ENCODE measurements at places on chromosomes 7 and 10.

GRCh38 chr7:32496052-32496813, 944 bp downstream of the AVL9 start:
- peak; percentile 39 for DNase-seq
- peak overlapping the region; percentile 91 for H3K4me3 ChIP-seq
- peak overlapping the region; percentile 91 for H3K27ac ChIP-seq
- H3K27me3 ChIP-seq = no peaks in the 10 kb centered on the region

- no peak for DNase-seq
- H3K27me3 ChIP-seq = no peaks in the 10 kb centered on the region
- H3K36me3 ChIP-seq = no peaks in the 10 kb centered on the region
- H3K4me1 ChIP-seq = no peaks in the 10 kb centered on the region
Observed at GRCh38 chr10:51767103-51767763, 67.8 kb upstream of the CSTF2T start.

DNA sequence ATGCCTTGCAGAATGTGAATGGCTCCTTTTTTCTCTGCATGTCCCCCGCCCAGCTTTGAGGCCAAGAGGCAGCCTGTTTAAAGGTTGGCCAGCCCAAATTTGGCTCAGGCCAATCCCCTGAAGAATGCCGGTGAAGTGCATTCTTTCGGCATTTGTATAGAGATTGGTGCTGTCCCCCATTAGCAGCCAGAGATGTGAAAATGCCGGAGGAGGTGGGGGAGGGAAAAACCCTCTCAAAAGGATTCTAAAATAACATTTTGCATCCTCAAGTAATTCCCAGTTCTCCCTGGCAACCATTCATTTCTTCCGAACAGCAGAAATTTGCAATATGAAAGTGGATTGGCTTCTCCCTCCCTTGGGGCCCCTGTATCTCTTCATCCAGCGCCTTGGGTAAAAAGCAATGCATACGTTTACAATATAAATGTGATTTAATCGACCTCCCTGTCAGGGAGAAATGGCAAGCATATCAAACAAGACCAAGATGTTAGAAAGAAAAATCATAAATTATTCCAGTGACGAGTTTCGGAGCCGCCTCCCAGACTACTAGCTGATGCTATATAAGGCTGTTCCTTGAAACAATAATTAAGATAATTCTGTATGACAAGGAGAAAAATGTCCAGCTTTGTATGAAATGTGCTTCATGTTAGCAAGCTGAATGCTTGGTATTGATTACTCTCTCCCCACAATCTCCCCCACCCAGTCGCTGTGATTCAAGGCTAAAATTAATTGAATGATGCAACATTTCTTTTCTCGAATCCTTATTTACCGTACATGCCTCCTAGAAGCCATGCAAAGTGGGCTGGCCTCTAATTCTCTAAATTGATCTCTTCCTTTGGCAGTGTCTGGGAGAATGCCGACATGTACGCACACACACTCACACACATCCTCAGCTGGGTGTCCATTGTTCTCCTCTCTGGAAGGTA, 323.7 kb downstream of the RPS24 start:
- no peaks in the 10 kb centered on the region for H3K36me3 ChIP-seq
- no peak for DNase-seq
- no peaks in the 10 kb centered on the region for H3K27me3 ChIP-seq

GRCh38 chr7:116522247-116522646, 2.6 kb upstream of the CAV1 start:
- no peaks in the 10 kb centered on the region for H3K36me3 ChIP-seq
- DNase-seq = no peak
- H3K27me3 ChIP-seq = peaks cover 25% of the 10 kb centered on the region
- no peak overlapping the region for H3K27ac ChIP-seq

- no peak overlapping the region for H3K4me3 ChIP-seq
- no peaks in the 10 kb centered on the region for H3K4me1 ChIP-seq
- no peak overlapping the region for H3K27ac ChIP-seq
Observed at GRCh38 chr10:27685681-27686080, 59.9 kb downstream of the MKX start.

DNA sequence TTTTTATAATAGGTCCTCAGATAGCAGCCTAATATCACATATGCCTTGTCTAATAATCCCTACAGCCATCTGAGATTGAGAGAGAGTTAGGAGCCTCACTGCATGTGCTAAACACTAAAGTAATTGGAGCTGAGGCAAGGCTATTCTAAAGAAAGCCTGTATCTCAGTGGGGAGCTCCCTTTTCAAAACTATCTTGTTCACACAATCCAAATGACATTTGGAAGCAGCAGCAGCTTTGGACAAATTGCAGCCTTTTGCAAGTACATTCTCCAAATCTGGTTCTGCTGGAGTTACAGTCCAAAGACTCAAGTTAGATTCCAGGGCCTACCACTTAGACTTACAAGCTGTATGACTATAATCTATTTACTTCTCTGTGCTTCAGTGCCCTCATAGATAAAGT, 104.5 kb downstream of the MACC1 start:
- H3K27me3 ChIP-seq = no peaks in the 10 kb centered on the region
- peak; percentile 16 for DNase-seq
- H3K27ac ChIP-seq = no peak overlapping the region
- H3K4me1 ChIP-seq = no peaks in the 10 kb centered on the region
- H3K4me3 ChIP-seq = no peak overlapping the region

- no peak overlapping the region for H3K27ac ChIP-seq
- no peak overlapping the region for H3K4me3 ChIP-seq
- peak; percentile 18 for DNase-seq
- peaks cover 15% of the 10 kb centered on the region for H3K27me3 ChIP-seq
Observed at GRCh38 chr7:27194686-27195379, 5.1 kb downstream of the HOXA13 start.

DNA sequence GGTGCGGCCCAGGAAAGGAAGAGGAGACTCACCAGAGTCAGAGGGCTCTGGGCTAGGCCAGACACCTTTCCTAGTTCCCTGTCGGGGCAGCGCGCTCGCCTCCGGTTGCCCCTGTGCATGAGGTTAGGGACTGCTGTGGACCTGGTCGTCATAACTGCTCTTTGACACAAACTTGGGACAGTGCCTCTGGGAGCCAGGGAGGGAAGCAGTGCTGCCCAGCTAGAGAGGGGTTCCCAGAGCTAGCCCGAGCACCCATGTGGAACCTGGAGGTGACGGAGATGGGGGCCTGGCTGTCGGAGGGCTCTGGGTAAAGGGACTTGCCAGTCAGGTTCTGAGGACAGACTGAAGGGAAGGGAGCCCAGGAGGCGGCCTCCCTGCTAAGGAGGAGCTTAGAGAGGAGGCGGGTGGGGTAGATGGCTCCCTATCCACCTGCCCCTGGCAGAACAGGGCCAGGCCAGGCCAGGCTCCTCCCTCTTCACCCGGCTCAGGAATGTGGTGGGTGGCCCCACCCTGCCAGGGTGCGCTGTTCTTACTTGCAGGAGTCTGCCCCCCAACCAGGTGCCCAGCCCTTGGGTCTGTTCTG, 29.7 kb downstream of the AGAP3 start:
- no peak overlapping the region for H3K4me3 ChIP-seq
- H3K27me3 ChIP-seq = no peaks in the 10 kb centered on the region
- H3K27ac ChIP-seq = no peak overlapping the region
- DNase-seq = peak; percentile 43
- no peaks in the 10 kb centered on the region for H3K4me1 ChIP-seq
- peaks cover 3% of the 10 kb centered on the region for H3K36me3 ChIP-seq

GRCh38 chr7:99395616-99396327, 12.6 kb downstream of the PDAP1 start:
- H3K4me1 ChIP-seq = peaks cover 17% of the 10 kb centered on the region
- H3K27ac ChIP-seq = no peak overlapping the region
- H3K36me3 ChIP-seq = peaks cover 9% of the 10 kb centered on the region

- H3K4me3 ChIP-seq = no peak overlapping the region
- DNase-seq = no peak
- H3K27me3 ChIP-seq = no peaks in the 10 kb centered on the region
- peaks cover 8% of the 10 kb centered on the region for H3K4me1 ChIP-seq
Observed at GRCh38 chr10:21368022-21368582, 157.4 kb downstream of the SKIDA1 start.

GRCh38 chr7:149286811-149287400, 24.9 kb downstream of the ZNF783 start:
- DNase-seq = no peak
- H3K27ac ChIP-seq = no peak overlapping the region
- peaks cover 36% of the 10 kb centered on the region for H3K36me3 ChIP-seq
- H3K27me3 ChIP-seq = no peaks in the 10 kb centered on the region
- H3K4me3 ChIP-seq = no peak overlapping the region
- no peaks in the 10 kb centered on the region for H3K4me1 ChIP-seq

- no peaks in the 10 kb centered on the region for H3K36me3 ChIP-seq
- DNase-seq = no peak
- H3K27me3 ChIP-seq = no peaks in the 10 kb centered on the region
- no peak overlapping the region for H3K27ac ChIP-seq
Observed at GRCh38 chr10:71854031-71854430, 3.0 kb upstream of the PSAP start.

GRCh38 chr7:1590887-1591286, 21.1 kb upstream of the PSMG3 start:
- no peak for DNase-seq
- no peaks in the 10 kb centered on the region for H3K36me3 ChIP-seq
- H3K27me3 ChIP-seq = no peaks in the 10 kb centered on the region
- H3K4me3 ChIP-seq = no peak overlapping the region
- H3K4me1 ChIP-seq = no peaks in the 10 kb centered on the region
- H3K27ac ChIP-seq = no peak overlapping the region

DNA sequence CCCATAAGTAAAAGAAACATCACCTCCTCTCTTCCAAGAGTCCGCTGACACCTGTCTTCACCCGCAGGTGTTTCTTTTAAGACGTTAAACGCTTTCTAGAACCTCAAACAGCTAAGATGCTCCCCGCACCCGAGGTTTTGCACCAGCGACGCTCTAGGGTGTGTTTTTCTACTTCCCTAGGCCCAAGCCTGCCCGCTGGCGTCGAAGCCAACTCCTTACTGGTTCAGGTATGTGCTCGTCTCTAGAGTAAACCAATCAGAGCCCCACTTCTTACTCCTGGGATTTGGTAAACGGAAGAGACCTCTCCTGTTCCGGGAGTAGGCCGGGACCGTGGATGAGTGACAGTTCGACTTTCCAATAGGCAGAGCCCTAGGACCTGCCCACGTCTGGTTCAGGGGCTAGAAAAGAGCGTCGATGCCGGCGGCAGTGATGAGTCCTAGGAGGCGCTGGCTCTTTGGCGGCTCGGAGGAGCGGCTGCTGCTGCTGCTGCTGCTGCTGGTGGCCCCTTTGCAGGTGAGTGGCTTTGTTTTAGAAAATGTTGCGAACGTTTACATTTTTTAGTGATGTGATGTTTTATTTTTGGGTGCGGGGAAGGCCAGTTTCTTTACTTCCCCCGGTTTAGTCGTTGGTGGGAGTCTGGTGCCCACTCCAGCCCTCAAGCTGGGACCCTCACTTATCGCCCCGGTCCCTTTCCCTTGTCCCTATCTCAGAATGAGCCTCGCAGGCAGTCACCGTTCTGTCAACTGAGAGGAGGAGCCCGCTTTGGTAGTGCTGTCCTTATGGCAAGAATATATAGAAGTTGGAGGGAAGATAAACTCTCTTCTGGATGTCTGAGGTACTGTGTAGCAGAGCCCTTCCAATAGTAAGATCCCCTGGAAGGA, at the start of gene BPGM:
Gene BPGM, plus strand, starts transcription at position 429 of the 881 bp plus-strand sequence. CDS start 14,655 bp downstream, outside the sequence.
- peak; percentile 100 for DNase-seq
- no peaks in the 10 kb centered on the region for H3K27me3 ChIP-seq
- H3K36me3 ChIP-seq = no peaks in the 10 kb centered on the region
- H3K27ac ChIP-seq = peak within 1 kb of the TSS; percentile 38

DNA sequence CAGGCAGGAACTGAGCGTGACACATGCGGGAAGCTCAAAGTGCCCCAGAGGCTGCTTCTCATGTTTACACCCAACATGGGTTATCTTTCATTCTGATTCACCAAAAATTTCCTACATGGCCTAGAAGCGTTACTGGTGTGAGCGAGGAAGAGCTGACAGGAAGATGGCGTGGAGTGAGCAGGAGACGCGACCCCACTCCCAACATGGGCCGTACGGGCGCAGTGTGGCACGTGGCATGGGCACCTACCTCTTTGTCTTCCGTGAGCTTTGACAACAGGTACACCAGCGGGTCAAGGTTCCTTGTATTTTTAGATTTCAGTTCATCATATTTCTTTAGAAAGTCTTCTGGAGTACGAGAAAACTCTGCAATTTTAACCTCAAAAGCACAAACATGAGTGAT, 8.9 kb downstream of the TUBGCP2 start:
- H3K36me3 ChIP-seq = peaks cover 14% of the 10 kb centered on the region
- no peaks in the 10 kb centered on the region for H3K4me1 ChIP-seq
- H3K27ac ChIP-seq = no peak overlapping the region
- no peak for DNase-seq
- H3K4me3 ChIP-seq = no peak overlapping the region
- H3K27me3 ChIP-seq = no peaks in the 10 kb centered on the region

DNA sequence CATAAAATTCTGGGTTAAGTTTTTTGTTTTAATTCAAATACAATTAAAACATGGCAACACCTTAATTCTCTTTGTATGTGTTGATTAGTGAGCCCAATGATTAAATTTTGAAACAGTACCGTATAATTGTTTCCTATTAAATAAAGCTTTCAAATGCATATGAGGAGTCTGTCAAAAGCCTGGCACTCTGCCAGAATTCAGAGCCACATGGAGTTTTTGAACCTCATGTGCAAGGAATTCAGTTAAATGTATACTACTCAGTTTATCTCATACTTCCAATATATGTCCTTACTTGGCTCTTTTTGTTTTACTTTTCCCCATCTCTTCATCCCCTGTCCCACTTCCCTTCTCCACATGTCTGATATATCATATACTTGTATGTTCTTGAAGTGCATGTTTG, 165.6 kb upstream of the FAM3C start:
- no peaks in the 10 kb centered on the region for H3K27me3 ChIP-seq
- H3K4me3 ChIP-seq = no peak overlapping the region
